Activated naive CD4-positive, alpha-beta T cell (primary cell): ENCODE measurements at places on chromosomes 1 and 21.

DNA sequence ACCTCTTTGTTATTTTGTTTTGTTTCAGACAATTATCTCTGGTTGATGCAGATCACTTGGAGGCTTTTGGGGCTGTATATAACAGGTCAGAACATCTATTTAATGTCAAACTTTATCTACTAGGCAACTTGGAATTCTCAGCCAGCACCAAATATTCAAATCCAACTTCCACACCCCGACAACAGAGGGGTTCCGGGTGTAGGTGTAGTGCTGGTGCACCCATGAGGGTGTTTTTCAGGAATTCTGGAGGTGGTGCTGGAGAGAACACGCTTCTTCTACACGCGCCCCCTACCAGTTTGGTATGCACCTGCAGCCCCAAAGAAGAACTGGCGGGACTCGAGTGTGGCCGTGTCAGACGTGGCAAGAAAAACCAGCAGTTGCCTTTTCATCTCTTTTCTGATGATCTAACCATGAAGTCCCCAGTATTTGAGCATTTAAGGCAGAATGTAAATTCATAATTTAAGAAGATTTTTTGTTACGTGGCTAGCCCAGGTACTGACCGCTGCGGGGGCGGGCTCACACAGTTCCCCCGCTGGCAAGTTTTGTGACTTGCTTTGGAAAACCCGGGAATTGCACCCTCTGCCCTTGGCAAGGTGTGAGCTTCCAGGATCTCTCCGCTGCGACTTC, 462 bp upstream of the TLCD4 start:
- peak; percentile 12 for DNase-seq

- no peak for DNase-seq
Measured at GRCh38 chr1:6041432-6042062, 4.1 kb upstream of the KCNAB2 start.

GRCh38 chr21:45129189-45129923, 55.0 kb downstream of the ADARB1 start:
- no peak for DNase-seq

DNA sequence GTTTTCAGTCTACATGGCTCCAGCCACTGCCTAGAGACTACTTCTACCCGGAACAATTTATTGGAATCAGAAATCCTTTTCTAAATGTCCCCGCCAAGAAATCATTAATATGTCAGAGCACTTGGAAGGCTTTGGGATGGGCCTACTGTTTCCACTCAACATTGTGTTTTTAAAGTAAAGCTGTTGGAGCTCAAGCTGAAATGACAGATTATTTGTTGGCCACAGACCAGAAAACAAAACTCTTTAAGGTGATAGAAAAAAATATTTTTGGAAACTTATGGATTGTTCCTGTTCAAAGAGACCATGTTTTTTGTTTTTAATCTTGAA, 496 bp downstream of the VPS45 start:
- DNase-seq, result no peak

DNA sequence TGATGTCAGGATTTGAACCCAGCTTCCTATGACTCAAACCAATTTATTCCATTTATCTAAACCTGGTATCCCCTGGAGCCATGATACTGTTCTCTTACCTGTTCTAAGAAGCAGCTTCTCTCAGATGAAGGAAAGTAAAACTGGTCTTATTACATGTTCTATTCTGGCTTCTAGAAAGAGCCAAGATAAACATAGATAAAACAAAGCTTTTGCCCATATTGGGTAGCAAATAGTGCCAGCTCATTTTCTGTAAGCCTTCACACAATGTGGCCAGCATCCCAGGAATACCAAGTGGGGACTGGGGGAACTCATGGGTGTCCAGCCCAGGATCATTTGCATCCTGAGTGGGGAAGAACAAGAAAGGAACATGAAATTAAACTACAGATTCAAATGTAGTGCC, 53.5 kb upstream of the EPHA8 start:
- no peak for DNase-seq

DNA sequence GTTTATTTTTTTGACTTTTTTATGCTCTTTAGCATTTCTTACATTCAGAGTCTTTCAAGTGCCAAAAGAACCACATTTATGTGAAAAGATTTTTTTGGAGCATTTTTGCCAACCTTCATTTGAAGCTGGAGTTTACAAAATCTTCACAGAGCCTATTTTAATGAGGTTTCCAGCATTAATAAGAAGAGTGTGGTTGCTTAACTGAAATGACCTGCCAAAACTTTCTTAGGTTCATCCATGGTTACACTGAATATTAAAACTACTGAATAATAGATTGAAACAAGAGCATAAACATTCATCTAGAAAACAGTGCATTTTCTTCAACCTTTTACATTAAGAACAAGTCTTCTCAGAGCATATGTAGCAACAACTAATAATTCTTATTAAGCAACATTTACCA, 672.3 kb upstream of the CXADR start:
- DNase-seq, result no peak

GRCh38 chr1:227924833-227925574, 22.7 kb downstream of the WNT9A start:
- no peak for DNase-seq

DNA sequence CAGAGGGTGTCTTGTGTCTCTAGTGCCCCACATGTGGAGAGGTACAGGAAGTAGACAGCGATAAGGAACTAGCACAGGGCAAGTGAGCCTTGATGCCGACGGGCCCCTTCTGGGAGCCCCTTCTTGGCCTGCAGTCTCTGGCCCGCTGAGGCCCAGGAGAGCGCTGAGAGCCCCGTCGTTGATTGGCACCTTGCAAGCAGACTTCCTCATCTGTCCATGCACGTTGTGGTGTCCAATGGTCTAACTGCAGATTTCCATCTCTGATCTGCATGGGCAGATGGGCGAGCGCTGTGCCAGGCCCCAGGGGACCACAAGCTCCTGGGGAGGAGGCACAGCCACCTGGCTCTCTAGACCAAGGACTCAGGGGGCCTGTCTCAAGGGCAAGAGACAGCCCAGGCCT, 32.4 kb downstream of the PLEKHA6 start:
- DNase-seq, result no peak

DNA sequence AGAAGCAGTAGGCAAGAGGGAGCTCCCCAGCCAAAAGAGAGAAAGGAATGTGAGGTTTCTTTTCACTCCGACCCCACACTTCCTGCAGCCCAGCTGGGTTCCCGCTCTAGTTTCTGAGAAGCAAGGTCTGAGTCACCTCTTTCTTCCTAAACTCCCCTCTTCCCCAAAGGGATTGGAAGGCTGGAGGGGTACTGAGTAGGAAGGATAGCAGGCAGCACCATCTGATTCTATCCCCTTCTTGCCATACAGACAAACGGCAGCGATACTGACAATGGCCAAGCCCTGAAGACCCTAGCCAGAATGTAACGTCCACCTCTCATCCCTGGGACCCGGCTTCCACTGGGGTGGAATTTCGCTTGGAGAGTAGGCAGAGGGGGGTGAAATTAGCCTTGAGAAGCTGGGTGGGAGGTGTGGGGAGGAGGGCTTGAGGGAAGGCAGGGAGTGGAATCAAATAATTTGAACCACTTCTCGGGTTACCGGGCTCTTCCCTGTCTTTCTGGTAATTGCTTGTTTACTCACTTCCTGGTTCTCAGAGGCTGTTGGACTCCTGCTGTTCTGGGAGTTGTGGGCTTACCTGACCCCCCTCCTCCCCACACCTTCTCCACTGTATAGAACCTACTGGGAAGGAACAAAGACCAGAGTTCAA, 13.2 kb downstream of the IER5 start:
- DNase-seq, result no peak

DNA sequence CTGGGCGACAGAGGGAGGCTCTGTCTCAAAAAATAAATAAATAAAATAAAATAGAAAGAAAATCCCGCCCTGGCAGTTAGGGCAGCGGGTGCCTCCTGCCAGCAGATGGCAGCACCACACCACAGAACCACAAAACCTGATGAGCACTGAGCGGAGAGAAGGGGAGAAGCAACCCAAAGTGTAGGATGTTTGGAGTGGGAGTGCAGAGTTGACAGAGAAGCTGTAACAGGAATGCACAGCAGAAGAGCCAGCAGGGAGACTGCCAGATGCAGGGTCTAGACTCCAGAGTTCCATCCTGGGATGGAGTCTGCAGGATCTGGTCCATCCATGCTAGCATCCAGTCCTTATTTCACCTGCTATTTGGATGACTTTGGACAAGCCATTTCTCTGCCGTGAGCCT, 29.7 kb upstream of the KIRREL1 start:
- no peak for DNase-seq

DNA sequence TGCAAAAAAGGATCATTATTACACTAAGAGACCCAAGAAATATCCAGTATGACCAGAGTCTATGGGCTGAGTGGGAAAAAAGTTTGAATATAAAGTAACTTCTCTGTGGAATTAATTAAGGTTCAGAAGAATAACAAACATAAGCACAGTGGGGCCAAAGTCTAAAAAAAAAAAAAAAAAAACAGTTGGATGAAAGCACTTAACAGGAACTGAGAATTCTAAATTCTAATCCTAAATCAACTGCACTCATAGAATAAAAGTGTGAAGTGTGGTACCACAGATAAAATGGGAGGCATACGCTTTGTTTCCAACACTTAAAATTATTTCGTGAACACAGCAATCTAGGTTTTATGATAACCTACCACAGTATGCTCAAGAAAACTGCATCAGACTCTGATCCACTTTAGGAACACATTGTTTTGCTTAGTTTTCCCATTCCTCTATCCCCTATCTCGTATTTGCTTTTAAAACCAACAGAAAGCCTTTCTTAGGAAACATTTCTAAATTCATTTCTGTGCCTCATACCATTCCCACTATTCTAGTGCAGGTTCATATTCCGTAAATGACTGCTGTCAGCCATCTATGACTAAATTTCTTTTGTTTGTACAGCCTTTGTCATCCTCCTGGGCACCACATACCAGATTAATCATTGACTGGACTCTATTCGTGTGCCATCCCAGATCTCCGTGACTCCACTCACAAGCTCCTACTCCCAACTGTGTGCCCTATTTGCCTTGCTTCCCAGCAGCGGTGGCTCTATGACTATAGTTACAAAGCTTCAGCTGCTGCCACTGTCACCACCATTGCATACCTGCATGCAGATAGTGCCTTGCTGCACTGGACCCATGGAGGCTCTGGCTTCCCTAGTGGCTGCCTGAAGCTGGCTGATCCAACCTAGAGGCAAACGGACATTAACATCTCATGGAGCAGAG, 24.9 kb downstream of the CHML start:
- no peak for DNase-seq

DNA sequence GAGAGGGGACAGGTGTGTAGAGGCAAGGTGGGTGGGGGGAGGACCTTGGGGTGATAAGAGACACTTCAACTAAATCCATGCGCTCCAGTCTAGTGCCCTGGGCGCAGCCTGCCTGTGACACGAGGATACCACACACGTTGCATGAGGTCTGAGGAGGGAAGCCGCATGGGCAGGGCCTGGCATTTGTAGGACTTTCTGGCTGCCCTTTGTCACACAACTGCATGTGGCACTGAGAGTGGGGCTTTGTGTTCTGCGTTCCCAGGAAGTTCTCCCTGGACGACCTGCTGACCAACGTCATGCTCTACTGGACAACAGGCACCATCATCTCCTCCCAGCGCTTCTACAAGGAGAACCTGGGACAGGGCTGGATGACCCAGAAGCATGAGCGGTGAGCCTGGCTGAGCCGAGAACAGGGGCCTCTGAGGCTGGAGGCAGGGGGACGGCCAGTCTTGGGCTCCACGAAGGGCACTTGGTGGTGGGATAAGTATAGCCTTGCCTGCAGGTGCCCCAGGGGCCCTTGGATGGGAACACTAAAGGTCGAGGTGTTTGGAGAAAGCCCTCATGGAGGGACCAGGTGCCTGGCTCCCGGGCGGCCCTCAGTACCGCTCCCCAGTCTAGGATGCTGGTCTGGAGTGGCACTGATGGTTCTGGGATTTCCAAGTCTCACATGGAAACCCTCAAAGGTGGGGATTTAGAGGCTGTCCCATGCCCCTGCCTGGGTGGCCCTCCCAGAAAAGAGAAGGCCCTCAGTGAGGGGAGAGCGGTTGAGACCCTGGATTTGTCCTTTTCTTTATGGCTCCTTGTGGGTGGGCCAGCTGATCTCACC, 34.5 kb downstream of the EPHX1 start:
- no peak for DNase-seq

DNA sequence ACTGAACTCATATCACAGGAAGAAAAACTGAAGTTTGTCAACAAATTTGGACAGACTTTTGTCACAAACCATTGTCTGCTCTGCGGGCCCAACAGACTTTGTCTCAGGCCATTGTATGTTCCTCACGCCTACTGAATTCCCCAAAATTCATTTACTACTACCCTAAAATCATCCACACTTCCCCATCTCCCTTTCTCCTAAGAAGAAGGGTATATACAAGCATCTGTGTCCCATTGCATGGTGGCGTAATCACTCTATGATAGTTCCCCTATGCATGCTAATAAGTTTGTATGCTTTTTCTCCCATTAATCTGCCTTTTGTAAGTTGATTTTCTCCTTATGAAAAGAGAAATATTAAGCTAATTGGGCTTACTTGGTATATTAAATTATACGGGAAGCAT, 54.9 kb upstream of the ATF3 start:
- DNase-seq, result no peak

GRCh38 chr1:13702425-13703127, 2.6 kb downstream of the PRDM2 start:
- DNase-seq, result no peak

DNA sequence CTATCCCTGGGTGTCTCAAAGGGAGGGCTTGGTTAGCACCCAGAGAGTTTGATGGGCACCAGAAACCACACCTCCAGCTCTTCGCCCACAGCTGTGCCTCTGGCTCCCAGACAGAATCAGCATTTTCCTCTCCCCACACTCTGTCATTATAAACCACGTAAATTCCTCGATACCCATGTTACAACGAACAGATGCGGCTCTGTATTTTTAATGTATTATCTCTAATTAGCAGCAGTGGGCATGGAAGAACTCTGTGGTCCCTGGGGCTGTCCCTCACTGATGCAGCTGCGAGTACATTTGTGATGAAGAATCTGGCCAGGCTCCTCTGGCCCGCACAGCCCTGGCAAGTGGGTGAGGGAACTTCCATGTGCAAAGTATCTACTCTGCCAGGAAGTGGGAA, 10.8 kb downstream of the HMGB4 start:
- no peak for DNase-seq

- DNase-seq, result no peak
Measured at GRCh38 chr1:5982276-5982675, 9.9 kb downstream of the NPHP4 start.

- DNase-seq, result no peak
Measured at GRCh38 chr1:201537891-201538611, 876 bp upstream of the NAV1 start.
